ENCODE measurements at places on chromosomes 1 and 21. TPM values are rescaled to one million over a fixed set of nuclear protein-coding genes. Genes with fewer than 3 reads are reported as not detected.

The LMOD1 gene
- total RNA-seq = 8.6 TPM

The PCSK9 gene
- total RNA-seq = 34.5 TPM

The CFHR3 gene
- not detected for total RNA-seq

The OR2L3 gene
- not detected for total RNA-seq

The TTF2 gene
- 5.4 TPM for total RNA-seq

The C1QB gene
- total RNA-seq = not detected

The SPOCD1 gene
- total RNA-seq = 3.0 TPM

The AKT3 gene
- total RNA-seq = 23.5 TPM

The OR14K1 gene
- not detected for total RNA-seq

The HPCA gene
- total RNA-seq = not detected

The RNU1-4 gene
- under 0.01 TPM for total RNA-seq

The FAM151A gene
- not detected for total RNA-seq

The ANKRD45 gene
- total RNA-seq = 0.68 TPM

The SPATA17 gene
- total RNA-seq = 5.0 TPM

The AKR7A3 gene
- total RNA-seq = 0.70 TPM

The NIPAL3 gene
- 21.2 TPM for total RNA-seq

The LCE2B gene
- not detected for total RNA-seq

The C8B gene
- total RNA-seq = not detected

The DDAH1 gene
- 82.9 TPM for total RNA-seq

The ADCY10 gene
- total RNA-seq = not detected

The WNT3A gene
- total RNA-seq = not detected

The CCDC185 gene
- not detected for total RNA-seq

The PINK1 gene
- total RNA-seq = 68.7 TPM

The KIF21B gene
- 0.12 TPM for total RNA-seq

The ZNF648 gene
- total RNA-seq = not detected

The LEMD1 gene
- not detected for total RNA-seq

The REN gene
- total RNA-seq = not detected

The MAP3K21 gene
- 0.58 TPM for total RNA-seq

The AK5 gene
- 8.5 TPM for total RNA-seq

The CNIH3 gene
- 2.2 TPM for total RNA-seq

The ASAP3 gene
- 67.4 TPM for total RNA-seq

The TAL1 gene
- total RNA-seq = not detected

The YIPF1 gene
- total RNA-seq = 18.8 TPM

The PTGFR gene
- total RNA-seq = 17.0 TPM

The CYP2J2 gene
- total RNA-seq = 1.4 TPM

The NEGR1 gene
- total RNA-seq = 9.2 TPM

The FRRS1 gene
- total RNA-seq = 16.6 TPM

The FMOD gene
- total RNA-seq = 50.4 TPM

The MYOG gene
- total RNA-seq = 8.9 TPM

The HSF2BP gene
- total RNA-seq = 1.2 TPM

The PLA2G2D gene
- not detected for total RNA-seq

The C1orf94 gene
- total RNA-seq = not detected

The ANKRD35 gene
- total RNA-seq = 4.1 TPM

The ICOSLG gene
- 0.35 TPM for total RNA-seq

The MARCKSL1 gene
- total RNA-seq = 485 TPM

The EFNA4 gene
- 7.9 TPM for total RNA-seq
